ENCODE measurements at places on chromosomes 5 and 9.

DNA sequence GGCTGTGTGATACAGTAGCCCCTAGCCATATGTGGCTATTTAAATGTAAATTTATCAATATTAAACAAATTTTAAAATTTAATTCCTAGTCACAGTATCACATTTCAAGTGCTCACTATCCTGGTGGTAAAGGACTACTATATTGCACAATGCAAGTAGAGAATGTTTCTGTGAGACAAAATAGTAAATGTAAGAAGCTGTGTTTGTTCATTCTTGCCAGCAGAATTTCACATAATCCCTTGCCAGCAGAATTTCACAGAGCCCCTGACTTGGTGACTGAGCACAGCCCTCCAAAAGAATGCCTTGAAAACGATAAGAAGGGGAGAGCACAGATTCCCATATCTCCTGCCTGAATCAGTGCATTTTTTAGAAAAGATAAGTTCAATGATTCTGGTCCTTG is 75.9 kb upstream of the SELENOP start:
- peak; percentile 27 for DNase-seq

GRCh38 chr9:33415501-33416038 is 13.2 kb upstream of the AQP7 start:
- peak; percentile 46 for DNase-seq

DNA sequence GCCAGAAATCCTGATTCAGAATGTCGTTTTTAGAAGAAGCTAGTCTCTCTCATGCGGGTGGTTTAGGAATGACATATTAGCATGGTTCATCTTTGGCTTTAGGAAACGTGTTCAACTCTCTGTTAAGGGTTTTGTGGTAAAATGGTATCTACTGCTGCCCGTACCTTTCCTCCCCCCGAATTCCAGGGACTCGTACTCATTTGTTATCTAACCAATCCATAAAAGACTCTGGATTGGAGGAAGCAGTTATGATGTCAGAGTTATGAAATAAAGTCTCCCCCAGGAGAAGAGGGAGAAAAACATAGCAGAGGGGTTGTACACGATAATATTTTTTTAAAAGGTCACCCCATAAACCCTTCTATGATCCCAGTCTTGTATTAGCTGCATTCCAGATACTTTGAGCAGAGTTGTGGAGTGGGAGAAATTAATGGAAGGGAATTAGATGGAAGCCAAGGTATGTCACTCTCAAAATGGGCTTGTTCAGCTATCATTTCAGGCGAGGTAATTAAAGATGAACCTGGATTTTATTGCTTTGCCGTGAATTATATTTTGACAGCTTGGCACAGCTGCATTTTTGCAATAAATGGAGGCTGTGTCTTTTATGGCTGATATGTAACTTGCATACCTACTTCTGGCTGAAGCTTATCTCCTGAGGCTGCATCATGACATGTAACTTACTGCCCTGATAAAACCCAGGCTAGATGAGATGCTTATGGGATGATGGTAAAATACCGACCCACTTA is 31.3 kb downstream of the RAI14 start:
- DNase-seq = peak; percentile 91

GRCh38 chr5:172745838-172746237 is 25.2 kb downstream of the DUSP1 start:
- no peak for DNase-seq

GRCh38 chr5:126499853-126500342 is 76.7 kb downstream of the GRAMD2B start:
- peak; percentile 39 for DNase-seq

DNA sequence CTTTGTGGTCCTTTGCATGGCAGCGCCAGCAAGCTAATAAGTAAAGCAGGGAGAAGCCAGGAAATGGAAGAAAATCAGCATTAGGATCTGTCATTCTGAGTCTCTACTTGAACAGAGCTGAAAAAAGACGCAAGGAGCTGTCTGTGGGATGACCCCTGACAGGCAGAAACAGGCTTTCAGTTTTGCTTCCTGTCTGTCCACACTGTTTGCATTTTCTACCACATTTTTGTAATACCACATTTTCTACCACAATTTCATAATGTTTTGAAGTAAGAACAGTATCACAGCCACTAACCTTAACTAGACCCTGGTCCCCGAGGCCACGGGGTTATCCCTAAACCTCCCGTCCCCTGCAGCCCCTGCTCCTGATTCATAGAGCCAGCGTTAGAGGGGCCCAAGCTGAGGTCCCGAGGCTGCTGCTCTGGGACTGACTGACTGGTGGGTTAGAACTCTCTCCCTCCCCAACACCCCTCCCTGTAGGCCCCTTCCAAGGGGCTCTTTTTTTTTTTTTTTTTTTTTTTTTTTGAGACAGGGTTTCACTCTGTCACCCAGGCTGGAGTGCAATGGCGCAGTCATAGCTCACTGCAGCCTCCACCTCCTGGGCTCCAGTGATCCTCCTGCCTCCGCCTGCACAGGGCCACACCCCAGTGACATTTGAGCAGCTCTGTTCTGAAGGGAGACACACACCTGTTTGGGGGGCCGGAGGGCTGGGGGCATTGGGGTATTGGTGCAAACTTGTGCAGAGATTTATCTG is 4.0 kb upstream of the CLIC3 start:
- DNase-seq = peak; percentile 54

DNA sequence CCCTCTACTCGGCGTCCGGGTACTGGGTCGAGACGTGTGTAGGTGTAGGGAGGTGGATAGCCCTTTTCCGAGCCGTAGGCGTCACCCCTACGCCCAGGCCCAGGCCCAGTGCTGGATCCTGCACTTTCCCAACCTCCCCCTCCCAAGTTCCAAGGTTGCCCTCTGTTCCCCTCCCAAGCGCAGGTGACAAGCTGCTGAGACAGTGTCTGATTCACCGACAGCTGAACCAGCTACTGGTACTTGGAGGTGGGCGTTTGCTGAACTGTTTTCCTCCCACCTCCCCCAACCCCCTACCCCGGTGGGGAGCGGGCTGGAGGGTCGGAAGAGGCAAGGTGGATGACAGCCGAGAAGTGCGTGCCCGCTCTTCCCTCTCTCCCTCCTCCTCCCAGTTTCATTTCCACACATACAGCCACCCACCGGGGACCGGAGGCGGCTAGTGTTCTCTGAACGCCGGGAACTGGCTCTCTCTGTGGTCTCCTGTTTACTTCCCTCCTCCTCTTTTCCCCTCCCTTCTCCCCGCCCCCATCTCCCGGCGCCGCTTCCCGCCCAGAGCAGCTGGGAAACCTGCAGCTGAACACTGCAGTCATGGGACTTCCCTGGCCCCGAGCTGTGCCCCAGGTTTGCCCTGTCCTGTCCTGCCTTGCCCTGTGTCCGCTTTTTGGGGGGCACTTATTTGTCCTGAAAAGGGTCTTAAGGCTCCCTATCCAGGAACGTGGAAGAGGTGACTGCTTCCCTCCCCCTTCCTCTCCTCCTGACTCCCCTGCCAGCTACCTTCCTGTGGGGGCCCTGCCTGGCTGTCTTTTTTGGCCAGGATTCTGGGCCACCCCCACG is 6.2 kb upstream of the KLF9 start:
- peak; percentile 95 for DNase-seq

DNA sequence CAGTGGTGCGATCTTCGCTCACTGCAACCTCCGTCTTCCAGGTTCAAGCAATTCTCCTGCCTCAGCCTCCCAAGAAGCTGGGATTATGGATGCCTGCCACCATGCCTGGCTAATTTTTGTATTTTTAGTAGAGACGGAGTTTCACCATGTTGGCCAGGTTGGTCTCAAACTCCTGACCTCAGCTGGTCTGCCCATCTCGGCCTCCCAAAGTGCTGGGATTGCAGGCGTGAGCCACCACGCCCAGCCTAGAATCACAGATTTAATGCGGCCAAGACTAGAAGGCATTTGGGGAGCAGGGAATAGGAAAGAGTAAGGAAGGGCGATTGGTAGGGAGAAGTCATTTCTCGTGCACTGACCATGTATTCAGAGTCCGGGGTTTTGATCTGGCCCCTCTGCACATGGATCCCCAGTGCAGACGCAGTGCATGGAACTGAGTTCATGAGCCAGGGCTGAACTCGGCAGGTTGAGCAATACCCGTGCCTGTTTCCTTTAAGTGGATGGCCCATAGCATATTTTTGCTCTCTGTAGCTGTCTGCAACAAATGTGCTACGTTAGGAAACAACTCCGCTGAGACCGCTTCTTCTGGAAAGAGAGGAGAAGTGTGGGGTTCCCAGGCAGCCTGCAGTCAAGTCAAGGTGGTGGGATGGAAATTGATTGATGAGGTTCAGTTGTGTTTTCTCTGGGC is 3.4 kb upstream of the HMCN2 start:
- DNase-seq = no peak

DNA sequence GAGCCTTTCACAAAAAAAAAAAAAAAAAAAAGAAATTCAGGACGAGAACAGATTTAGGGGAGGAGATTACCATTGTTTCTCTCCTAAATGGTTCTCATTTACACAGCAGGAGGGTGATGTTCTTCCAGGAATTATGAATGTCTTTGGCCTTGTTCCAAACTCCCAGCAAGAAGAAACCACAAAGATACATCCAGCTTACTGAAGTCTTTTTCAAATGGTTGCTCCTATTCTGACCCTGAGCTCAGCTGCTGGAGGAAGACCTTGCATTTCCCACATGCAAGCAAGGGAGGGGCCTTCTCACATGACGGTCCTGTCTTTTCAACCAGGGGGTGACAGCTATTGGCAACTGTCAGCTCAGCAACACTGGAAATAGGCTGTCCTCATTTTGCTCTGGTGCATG is 203.0 kb upstream of the VLDLR start:
- DNase-seq = peak; percentile 91

- DNase-seq = no peak
These were observed 20.9 kb downstream of the NDUFA8 start for GRCh38 chr9:122138560-122139268.

DNA sequence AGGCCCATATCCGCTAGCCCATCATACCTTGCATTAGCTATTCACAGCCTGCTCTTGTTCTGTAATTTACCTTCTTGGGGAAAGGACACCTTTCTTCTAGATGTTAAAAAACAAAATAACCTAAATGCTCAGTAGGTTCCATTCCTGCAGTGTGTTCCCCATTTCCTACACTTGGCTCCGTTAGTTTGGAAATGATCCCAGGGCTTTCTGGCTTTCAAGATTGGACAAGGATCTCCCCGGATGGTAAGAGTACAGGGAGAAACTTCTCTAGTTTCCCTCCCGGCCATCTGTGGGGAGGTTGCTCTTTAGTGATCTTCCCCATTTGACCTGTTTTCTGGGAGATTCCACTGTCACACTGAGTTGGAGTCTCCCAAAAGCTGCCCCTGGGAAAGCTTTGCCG is 27.3 kb upstream of the STC2 start:
- no peak for DNase-seq

DNA sequence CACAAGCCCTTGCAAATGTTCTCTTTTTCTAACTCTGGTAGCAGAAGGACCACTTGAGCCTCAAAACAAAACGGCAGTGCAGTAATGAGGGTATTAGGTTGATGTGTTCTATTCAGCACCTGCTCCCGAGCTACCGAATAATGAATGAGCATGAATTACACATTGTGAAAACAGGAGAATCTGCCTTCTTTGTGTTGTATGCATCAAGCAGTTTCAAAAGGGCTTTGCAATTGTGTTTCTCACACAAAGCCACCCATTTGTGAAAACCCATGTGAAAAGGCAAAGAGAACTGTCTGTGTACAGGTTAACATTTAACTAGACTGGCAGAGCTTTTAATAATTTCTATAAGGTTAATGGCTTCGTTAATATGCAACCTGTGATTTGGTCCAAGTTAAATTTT is 97.8 kb downstream of the STK32A start:
- no peak for DNase-seq

GRCh38 chr5:154098465-154098864 is 59.7 kb downstream of the MFAP3 start:
- no peak for DNase-seq

- no peak for DNase-seq
These were observed 29.6 kb downstream of the MAML1 start for GRCh38 chr5:179762079-179762780.

GRCh38 chr9:38434365-38434764 is 10.1 kb upstream of the IGFBPL1 start:
- no peak for DNase-seq

DNA sequence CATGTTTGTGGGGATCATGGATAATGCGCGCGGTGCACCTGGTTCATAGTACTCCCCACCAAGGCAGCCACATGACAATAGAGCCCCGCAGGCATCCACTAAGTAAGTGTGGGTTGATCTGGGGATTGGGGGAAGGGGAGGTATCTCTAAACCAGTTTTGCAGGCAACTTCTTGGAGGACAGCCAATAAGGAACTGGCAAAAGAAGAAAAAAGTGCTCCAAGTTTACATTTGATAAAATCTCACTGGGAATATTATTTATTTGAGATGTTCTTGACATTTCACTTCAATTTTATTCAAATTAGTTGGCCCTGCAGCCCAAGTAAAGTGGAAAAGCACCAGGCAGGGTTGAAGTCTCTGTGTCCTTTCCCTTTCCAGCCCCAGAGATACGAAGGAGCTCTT is 8.5 kb downstream of the FBP1 start:
- DNase-seq = no peak

DNA sequence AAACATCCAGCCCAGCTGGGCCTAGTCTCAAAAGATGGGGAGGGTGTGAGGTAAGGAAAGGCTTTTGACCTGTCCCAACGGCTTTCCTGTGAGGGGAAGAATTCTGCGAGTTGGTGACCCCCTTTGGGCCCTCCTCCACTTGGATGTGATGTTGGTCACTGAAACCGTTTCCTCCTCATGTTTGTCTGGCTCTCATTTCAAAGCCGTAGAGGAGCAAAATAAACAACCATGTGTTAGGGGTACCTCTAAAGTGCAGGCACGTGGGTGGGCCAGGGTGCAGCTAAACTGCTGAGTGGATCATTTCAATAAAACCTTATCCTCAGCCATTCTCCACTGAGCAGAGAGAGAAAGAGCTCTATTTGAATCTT is 84.3 kb upstream of the MELK start:
- no peak for DNase-seq

- DNase-seq = no peak
These were observed 1093.7 kb upstream of the ACO1 start for GRCh38 chr9:31290731-31291130.

- DNase-seq = no peak
These were observed 102.2 kb downstream of the FGF18 start for GRCh38 chr5:171521679-171522078.

DNA sequence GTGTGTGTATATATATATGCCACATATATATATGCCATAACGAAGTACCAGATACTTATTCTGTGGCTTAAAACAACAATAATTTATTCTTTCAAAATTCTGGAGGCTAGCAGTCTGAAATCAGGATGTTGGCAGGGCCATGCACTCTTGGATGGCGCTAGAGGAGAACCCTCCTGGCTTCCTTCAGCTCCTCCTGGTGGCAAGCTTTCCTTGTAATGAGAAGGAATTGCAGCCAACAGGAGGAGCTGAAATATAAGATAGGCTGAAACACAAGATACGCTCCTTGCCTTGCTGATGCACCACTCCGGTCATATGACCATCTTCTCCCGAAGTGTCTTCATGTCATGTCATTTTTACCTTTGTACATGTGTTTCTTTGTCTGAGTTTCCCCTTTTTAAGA is 368.1 kb upstream of the CTNND2 start:
- DNase-seq = no peak

GRCh38 chr5:142637871-142638270 is 48.0 kb downstream of the FGF1 start:
- no peak for DNase-seq

- DNase-seq = no peak
These were observed 1056.5 kb upstream of the EDIL3 start for GRCh38 chr5:85441156-85441555.

GRCh38 chr5:90337449-90338052 is 72.0 kb downstream of the CETN3 start:
- peak; percentile 3 for DNase-seq
